Stimulated activated CD8-positive, alpha-beta memory T cell treated with anti-CD3 and anti-CD28 coated beads, Interleukin-4, amount 100 ng/mL, for 4 hours (primary cell): ENCODE measurements at places on chromosomes 12 and 14.

DNA sequence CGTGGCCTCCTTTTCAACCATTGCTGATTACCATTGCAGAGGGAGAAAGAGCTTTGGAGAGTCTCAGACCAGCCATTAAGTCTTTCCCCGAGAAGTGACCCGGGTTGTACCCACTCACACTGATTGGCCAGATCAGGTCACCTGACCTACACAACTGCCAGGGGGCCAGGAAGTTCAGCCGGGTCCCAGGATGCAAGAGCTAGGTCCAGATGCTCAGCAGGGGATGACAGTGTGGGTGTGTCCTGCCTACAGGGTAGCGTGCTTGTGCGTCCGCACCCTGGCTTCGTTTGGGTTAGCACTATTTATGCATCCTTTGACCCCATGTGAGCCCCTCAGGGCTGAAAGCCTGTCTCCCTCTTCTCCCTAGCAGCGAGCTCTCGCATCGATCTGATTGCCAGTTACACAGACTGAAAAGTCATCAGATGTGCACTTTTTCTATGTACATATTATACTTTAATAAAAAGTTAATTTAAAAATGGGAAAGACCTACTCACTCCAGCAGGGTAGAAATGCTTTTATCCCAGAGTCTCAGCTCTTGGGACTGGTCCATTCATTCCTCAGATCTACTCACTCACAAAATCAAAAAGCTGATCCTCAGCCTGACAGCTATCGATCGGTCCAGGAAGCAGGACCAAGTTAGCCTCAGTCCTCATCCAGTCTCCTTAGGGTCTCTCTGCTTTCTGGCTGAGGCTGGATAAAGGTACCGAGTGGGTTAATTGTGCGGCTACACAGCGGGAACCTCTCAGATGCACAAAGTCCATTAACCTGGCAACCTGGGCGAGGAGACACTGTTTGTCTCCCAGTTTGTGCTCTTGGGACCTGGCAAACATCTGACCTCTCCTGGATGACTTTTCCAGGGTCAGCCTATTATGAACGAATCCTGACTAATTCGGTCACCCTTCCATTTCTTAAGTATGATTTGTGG, 68.0 kb downstream of the SERPINA3 start:
- DNase-seq, result no peak

GRCh38 chr14:29802211-29802610, 125.4 kb downstream of the PRKD1 start:
- DNase-seq, result no peak

DNA sequence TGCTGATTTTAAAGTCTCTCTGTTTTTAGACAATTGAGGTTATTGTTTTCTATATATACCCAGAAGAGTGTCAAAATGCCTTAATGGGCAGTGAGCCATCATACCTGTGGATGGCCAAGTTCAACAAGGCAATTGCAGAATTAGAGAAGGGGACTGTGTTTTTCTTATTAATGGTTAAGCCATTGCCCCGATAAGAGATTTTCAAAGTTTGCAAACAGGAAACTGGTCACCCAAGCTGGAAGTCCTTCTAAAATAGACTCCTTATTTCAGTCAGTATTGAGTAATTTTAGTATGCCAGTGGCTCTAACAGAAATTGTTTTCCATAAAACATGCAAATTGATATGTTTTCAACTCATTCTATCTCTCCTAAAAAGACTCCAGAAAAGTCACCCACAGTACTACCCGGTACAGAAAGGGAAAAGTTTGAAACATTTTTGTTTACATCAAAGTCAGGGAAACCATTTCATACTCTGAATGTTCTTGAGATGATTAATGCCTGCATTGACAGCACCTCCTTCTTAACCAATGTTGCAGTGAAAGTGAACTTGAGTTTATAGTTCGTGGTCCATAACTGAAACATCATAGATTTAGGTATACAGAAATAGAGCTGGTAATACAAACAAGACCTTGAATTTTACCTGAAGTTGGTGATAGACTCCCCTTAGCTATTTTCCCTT, 191.1 kb downstream of the TMX1 start:
- DNase-seq, result no peak

- no peak for DNase-seq
Observed at GRCh38 chr14:52429451-52429850, 115.3 kb downstream of the PTGER2 start.

DNA sequence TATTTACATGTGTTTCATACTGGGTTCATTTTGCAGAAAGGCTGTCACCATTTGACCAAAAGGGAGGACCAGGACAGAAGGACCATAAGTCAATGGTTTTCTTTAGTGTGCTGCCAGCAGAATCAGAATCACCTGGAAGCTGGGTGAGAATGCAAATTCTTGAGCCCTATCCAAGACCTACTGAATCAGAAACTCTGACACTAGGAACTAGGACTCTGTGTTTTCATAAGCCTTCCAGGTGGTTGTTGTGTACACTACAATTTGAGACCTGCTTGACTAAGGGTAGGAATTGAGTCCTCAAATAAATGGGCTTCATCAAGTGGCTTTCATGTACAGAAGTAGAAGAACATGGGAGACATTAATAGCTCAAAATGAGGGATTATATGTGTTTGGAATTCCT, 32.2 kb downstream of the PDE6H start:
- no peak for DNase-seq

GRCh38 chr14:53900499-53900898, 56.1 kb downstream of the BMP4 start:
- DNase-seq, result no peak

DNA sequence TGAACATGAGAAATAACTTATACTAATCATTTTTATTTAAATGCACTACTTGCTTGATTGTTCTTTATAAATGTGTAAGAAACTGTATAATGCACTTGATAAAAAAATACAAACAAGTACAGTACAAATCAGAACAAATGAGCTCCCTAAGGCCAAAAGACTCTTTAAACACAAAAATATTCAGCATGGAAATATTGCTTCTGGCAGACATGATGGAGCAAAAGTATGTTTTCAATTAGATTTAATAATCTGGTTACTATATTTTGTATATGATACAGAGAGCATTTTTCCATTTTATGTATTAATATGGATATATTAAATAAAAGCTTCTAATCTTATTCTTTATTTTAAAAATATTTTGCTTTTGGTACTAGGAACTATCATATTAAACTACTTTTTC, 800.2 kb upstream of the LRFN5 start:
- no peak for DNase-seq
